ENCODE measurements at places on chromosomes 5 and 9.

DNA sequence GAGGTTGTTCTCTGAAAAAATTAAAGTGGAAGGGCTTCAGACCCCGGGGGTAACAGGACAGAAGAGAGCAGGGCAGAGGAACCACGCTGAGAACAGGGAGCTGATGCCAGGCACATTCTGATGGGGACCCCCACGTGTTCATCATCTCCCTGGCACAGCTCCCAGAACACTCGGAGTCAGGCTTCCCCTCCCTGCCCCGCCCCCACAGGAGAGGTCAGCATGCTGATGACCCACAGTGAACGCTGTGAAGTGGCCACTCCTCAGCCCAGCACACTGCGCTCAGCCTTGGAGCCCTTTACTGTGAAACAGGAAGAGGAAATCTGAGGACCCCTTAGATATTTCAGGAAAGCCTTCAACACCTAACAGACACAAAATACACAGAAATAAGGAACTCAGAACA, 16.4 kb downstream of the RETREG1 start:
- DNase-seq = no peak

- no peak for DNase-seq
Observed at GRCh38 chr9:13142776-13143175, 136.7 kb downstream of the MPDZ start.

- DNase-seq = no peak
Observed at GRCh38 chr5:134503088-134503936, 22.2 kb upstream of the JADE2 start.

DNA sequence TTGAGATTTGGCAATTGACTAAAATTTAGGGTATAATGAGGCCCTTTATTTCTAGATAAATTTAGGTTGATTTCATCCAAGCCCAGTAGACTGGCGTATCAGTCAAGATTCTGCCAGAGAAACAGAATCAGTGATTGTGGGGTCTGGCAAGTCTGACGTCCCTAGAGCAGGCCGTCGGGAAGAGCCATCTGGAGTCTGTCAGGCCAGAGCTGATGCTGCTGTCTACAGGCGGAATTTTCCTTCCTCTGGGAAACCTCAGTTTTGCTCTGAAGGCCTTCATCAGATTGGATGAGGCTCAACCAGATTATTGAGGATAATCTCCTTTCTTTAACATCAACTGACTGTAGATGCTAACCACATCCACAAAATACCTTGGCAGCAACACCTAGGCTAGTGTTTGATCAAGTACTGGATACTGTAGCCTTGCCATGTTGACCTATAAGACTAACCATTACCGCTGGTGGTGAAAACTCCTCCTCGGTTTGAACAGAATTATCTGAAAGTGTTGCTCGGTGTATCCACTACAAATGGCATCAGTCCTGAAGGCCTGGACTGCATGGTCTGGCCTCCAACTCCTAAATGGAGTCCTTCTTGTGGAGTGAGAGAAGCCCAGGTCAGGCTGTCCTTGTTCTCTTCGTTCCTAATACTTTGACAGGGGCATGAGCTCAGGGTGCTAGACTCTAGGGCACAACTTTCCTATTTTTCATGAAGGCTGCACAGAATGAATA, 83.2 kb upstream of the ANKH start:
- no peak for DNase-seq

- no peak for DNase-seq
Observed at GRCh38 chr5:157602505-157602904, 26.9 kb upstream of the ADAM19 start.

DNA sequence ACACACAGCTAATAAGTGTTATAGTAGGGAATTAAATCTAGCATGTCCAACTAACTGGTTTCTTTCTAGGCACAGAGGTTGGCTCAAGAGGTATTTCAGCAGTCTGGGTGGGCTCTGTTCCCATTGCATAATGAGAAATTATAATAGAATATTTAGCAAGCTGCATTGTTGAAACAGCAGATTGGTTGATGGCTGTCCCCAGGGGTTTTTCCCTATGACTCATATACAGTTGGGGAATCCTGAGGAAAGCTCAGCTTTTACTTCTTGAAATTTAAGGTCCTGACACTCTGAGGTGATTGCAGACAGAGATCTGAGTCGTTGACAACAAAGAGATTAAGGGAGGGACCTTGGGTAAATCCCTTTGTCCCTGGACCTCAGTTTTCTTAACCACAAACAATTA, 38.3 kb upstream of the TNFSF8 start:
- DNase-seq = no peak

DNA sequence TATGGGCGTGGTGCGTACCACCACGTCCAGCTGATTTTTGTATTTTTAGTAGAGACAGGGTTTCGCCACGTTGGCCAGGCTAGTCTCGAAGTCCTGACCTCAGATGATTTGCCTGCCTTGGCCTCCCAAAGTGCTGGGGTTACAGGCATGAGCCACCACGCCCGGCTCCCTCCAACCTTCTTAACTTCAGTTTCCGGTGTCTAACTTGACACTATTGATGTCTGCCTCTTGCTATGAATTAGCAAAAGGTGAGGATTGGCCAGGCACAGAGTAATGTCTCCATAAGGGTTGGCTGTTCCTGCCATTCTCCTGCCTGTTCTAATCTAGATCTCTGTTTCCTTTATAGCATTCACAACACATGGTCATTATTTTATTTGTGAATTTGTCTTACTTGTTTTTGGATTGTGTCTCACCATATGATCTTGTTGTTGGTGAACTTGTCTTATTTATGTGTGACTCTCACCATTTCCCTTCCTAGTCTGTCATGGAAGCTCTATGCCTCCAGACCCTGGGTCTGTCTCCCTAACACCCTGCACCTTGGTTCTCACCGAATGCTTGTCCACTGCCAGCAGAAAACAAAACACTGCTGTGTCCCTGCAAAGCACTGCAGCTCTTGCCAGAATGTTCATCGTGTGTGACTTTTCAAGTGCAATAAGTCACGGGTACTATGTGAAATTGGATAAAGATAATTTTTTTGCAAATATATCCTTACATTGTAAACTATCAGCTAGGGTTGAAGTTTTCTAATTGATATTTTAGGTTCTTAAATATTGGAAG, 26.0 kb downstream of the BASP1 start:
- no peak for DNase-seq

DNA sequence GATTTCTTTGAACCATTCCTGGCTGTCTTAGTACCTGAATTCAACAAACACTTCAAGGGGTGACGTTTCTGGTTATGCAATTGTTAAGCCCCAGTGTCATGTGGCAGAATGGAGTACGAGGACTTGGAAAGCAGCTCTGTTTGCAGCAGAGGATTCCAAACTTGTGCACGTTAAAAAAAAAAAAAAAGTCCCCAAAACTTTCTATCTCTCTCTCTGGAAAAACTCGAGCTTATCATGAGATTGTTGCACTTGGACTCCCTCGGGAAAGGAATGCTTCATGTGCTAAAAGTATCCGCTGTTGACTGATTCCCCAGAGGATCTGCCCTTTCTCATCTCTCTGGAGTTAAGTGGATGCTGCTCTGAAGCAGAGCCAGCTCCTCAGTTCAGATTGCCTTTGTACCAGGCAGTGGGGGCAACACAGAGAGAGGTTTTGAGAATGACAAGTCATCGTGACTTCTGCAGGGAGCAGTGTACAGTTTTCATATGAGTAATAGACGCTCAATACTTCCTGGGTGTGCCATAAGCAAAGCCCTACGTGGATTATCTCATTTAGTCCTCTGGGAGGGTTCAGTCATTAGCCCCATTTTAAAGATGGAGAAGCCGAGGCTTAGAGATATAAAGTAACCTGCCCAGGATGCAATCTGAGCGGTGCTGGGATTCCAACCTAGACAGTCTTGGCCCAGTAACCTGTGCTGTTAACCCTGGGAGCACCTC, 28.1 kb downstream of the TMOD1 start:
- no peak for DNase-seq

DNA sequence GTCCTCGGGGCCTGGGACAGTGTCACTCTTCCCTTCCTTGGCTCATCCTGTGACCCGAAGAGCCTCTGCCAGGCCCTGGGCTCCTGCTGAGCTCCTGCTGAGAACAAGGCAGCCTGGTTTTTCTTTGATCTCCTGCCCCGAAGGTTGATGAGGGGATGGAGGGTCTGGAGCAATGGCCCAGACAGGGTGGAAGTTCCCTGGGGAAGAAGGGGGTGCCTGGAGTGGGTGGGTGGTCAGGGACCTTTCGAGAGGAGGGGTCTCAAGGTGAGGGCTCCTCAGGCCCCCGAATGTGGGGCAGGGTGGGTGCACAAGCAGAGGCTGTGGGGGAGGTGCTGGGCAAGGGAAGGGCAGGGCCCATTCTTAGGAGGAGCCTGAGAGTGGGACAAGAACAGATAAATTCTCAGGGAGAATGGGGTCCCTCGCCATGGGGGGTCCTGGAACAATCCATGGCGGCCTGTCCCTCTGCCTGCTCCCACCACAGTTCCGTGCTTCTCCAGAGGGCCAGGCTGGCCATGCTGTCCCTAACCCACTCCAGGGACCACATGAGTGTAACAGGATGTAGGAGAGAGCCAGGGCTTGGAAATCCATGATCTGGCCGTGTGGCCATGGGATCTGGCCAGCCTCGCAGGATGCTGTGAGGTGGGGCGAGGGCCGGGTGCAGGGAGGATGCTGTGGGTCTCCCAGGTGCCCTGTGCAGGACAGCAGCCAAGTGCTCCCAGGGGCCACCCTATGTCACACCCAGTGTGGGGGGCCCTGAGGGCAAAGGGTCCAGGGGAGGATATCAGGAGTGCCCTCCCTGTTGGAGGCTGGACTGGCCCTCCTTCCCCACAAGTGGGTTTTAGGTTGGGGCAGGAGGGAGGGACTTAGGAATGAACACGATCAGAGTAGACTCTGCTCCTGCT, 128.5 kb upstream of the LPCAT1 start:
- no peak for DNase-seq

- DNase-seq = no peak
Observed at GRCh38 chr5:108206707-108207106, 175.2 kb downstream of the FBXL17 start.

DNA sequence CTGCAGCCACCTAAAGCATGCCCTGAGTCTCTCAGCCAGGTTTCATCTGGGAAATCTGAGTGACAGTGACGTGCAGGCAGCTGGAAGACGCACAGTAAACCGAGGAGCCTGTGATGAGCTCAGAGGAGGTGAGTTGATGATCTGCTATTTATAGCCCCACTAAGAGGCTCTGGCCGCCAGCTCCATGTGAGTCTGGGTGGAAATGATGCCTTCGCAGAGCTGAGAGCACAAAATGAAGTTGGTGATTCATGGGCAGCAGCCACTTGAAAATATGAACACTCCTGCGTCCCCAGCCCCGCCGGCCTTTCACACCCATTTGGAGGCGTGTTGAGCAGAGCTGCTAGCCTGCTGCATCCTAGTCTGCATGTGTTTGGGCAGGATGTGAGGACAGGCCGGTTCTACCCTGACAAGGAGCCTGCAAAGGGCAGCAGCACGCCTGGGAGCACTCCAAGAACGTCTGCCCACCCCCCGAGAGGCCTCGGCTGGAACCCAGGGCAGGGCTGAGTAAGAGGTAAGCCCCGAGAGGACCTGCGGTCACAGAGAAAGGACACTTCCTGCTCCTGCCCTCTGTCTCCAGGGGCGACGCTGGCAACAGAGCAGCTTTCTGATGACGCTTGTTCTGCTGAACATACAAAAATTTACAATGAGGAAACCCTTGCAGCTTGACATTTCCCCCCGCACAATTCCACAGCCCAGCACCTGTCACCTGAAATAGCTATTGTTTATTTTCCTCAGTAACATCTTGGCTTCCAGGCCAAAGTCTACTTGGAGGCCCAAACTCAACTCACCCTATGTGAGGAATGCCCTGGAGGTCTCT, 25.1 kb upstream of the CDKN2AIPNL start:
- no peak for DNase-seq

DNA sequence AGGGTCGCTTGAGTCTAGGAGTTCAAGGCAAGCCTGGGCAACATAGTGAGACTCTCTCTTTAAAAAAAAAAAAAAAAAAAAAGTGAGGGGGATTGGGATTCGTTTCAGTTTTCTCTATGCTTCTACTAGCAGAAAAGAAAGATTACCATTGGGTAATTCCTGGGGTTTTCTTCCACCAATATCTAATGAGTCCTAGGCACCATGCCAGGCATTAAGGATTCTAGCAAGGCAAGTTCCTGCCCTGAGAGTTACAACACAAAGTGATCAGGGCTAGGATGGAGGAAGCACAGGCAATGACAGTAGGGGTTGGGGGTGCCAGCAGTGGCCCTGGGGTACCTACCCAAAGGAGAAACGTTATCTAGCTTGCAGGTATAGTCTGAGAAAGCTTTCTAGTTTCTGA, 90.8 kb downstream of the PCDH1 start:
- no peak for DNase-seq

DNA sequence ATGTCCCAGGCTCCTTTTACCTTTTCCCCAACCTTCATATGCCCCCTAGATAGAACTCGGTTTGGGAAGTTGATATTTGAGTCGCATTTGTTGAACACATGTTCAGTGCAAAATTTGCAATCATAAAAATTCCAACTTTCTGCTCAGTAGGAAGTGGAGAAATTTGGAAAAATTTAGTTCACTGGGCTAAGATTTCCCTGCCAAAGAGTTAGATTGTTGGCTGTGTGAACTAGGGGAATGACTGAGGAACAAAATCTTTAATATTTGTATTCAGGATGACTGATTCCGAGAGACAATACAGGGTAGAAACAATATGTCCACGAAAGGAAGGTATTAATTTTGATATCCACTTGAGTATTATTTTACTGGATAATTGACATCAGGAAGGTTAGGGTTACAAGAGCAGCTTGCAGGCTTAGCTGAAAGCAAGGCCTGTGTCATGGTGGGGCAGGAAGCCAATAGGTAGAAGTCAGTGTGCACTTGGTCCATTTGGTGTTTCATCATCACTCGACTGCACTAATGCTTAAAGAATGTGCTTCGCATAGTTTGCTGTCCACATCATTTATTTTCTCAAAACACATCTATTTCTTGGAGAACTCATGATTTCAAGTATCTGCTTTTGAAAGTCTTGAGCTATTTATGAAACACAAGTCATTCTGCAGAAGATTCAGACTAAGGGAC, 59.4 kb upstream of the GNA14 start:
- DNase-seq = no peak

DNA sequence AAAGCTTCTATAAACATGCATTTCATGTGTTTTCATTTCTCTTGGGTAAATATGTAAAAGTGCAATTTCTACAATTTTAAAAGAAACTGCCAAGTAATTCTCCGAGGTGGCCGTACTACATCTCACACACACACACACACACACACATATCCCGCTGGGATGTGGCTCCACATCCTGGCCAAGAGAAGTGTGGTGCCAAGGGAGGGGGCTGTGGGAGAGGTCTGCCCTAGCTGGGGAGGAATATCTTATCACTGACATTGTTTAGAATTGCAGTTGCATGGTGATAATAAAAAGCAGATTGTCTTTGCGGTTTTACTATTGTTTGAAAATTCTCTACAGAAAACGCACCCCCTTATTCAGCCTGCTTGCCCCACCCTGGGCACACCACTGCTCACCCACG, 558.4 kb downstream of the BNC2 start:
- DNase-seq = no peak

Data from NCI-H2081 treated with DMSO at 0.1 percent for 48 hours (cell line).